Endodermal cell (in vitro differentiated cells): ENCODE measurements at places on chromosomes 2 and 18.

GRCh38 chr2:112048887-112049286 lies 6.2 kb upstream of the TMEM87B start:
- no peak overlapping the region for H3K27ac ChIP-seq
- H3K27me3 ChIP-seq = no peaks in the 10 kb centered on the region
- no peak for DNase-seq
- peaks cover 7% of the 10 kb centered on the region for H3K4me1 ChIP-seq
- H3K36me3 ChIP-seq = no peaks in the 10 kb centered on the region

GRCh38 chr2:2600366-2600765 lies 269.3 kb upstream of the MYT1L start:
- no peaks in the 10 kb centered on the region for H3K27me3 ChIP-seq
- no peak overlapping the region for H3K27ac ChIP-seq
- no peak overlapping the region for H3K4me3 ChIP-seq
- no peaks in the 10 kb centered on the region for H3K4me1 ChIP-seq

GRCh38 chr2:367246-367645 lies 79.4 kb upstream of the ALKAL2 start:
- no peak for DNase-seq
- H3K4me3 ChIP-seq = no peak overlapping the region
- no peaks in the 10 kb centered on the region for H3K36me3 ChIP-seq

GRCh38 chr2:233563663-233564430 lies 2.7 kb downstream of the USP40 start:
- no peak for DNase-seq
- H3K27me3 ChIP-seq = no peaks in the 10 kb centered on the region
- no peak overlapping the region for H3K27ac ChIP-seq
- peaks cover 4% of the 10 kb centered on the region for H3K4me1 ChIP-seq

- no peak overlapping the region for H3K27ac ChIP-seq
- H3K4me3 ChIP-seq = no peak overlapping the region
- no peaks in the 10 kb centered on the region for H3K36me3 ChIP-seq
- DNase-seq = no peak
Measured at GRCh38 chr2:180730976-180731375, 249.4 kb upstream of the UBE2E3 start.

DNA sequence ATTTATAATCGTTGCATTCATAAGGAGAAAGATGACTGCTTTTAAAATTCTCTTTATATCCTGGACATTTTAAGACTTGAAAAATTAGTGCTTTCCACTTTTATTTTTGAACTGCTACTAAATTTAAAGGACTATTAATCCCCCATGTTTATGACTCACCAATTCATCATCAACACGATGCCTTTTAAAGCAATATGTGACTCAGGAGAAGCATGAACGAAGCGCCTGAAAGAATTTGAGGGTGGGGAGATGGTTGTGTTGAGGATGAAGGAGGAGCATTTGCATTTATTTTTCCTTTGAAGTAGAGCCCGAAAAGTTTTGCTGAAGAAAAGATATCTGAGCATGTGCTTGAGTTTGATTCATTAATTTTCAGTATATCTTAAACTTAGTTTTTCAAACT lies 192.2 kb upstream of the LRRTM1 start:
- no peaks in the 10 kb centered on the region for H3K4me1 ChIP-seq
- H3K27ac ChIP-seq = no peak overlapping the region
- no peaks in the 10 kb centered on the region for H3K27me3 ChIP-seq
- no peak overlapping the region for H3K4me3 ChIP-seq
- no peaks in the 10 kb centered on the region for H3K36me3 ChIP-seq

- peak; percentile 80 for DNase-seq
- H3K36me3 ChIP-seq = no peaks in the 10 kb centered on the region
- H3K27me3 ChIP-seq = no peaks in the 10 kb centered on the region
- peak overlapping the region; percentile 56 for H3K4me3 ChIP-seq
Measured at GRCh38 chr2:60531701-60532133, 21.7 kb downstream of the BCL11A start.

DNA sequence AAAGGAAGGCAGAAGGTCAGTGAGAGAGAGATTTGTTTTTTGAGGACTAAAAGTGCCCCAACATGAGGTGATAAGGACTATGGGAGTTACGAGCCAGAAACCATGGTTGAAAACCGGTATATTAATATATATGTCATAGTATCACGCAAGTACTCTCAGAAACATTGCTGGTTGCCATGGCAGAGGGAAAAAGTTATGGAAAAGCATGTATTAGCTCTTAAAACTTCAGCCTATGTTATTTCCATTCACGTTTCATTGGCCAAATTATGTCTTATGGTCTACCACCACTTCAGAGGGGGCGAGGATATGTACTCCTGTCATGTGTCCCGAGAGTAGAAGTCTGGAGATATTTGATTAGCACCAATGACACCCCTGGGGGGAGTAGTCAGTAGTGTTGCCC lies 125.9 kb downstream of the LTBP1 start:
- DNase-seq = no peak
- no peaks in the 10 kb centered on the region for H3K4me1 ChIP-seq
- no peak overlapping the region for H3K27ac ChIP-seq
- no peaks in the 10 kb centered on the region for H3K36me3 ChIP-seq

GRCh38 chr2:164840458-164840929 lies 1.1 kb downstream of the COBLL1 start:
- no peaks in the 10 kb centered on the region for H3K36me3 ChIP-seq
- no peak for DNase-seq
- peaks cover 5% of the 10 kb centered on the region for H3K4me1 ChIP-seq
- H3K27ac ChIP-seq = no peak overlapping the region

- no peaks in the 10 kb centered on the region for H3K36me3 ChIP-seq
- no peak for DNase-seq
- H3K4me3 ChIP-seq = no peak overlapping the region
- no peak overlapping the region for H3K27ac ChIP-seq
Measured at GRCh38 chr18:3088449-3088848, 75.5 kb upstream of the LPIN2 start.

- no peaks in the 10 kb centered on the region for H3K4me1 ChIP-seq
- peaks cover 12% of the 10 kb centered on the region for H3K36me3 ChIP-seq
- no peak for DNase-seq
Measured at GRCh38 chr18:59159986-59160385, 20.3 kb downstream of the SEC11C start.
